Activated B cell treated with CpG ODN at 0.5 μM for 24 hours (primary cell): ENCODE measurements at places on chromosomes 2 and 18. TPM values are rescaled to one million over a fixed set of nuclear protein-coding genes. Genes with fewer than 3 reads are reported as not detected.

Gene UPP2
- not detected in 2 replicates for total RNA-seq

Gene DPP10
- not detected in 2 replicates for total RNA-seq

Gene SLC23A3
- 4.5 and 4.9 TPM in 2 replicates for total RNA-seq

Gene GPC1
- total RNA-seq: 1.1 and 1.9 TPM in 2 replicates

Gene MROH2A
- total RNA-seq: not detected in 2 replicates

- no peaks in the 10 kb centered on the region for H3K36me3 ChIP-seq
- no peak overlapping the region for H3K27ac ChIP-seq
- H3K4me1 ChIP-seq: peaks cover 3% of the 10 kb centered on the region
These were observed 62.5 kb upstream of the NFE2L2 start for GRCh38 chr2:177327009-177327408.

GRCh38 chr2:170237572-170238120, 59.7 kb downstream of the MYO3B start:
- no peak for DNase-seq
- H3K4me3 ChIP-seq: no peak overlapping the region
- peaks cover 8% of the 10 kb centered on the region for H3K27me3 ChIP-seq
- no peak overlapping the region for H3K27ac ChIP-seq
- no peaks in the 10 kb centered on the region for H3K4me1 ChIP-seq
- H3K36me3 ChIP-seq: no peaks in the 10 kb centered on the region
